Panc1 (cell line): ENCODE measurements at places on chromosomes 7 and 10.
A peak's percentile ranks its signal among the peaks of the same experiment; 100 is the strongest.

- DNase-seq = no peak
Observed at GRCh38 chr10:122474131-122474818, 12.9 kb downstream of the HTRA1 start.

DNA sequence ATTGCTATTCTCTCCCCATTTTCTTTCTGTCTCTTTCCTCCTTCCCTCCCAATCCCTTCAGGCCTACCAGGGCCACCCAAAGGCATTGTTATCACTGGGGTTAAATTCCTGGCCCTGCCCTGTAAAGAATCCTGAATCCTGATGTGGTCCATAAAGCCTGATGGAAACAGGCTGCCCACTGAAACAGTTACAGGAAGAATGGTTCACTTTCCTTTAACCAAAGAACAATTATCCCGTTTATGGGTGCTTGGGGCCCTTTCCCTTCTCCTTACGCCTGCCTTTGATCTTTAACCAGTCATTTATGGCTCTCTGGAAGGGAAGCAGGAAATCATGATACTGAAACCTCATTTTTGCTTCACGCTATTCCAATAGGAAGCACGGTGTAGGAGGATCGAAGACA is 273.1 kb upstream of the NEBL start:
- no peak for DNase-seq

DNA sequence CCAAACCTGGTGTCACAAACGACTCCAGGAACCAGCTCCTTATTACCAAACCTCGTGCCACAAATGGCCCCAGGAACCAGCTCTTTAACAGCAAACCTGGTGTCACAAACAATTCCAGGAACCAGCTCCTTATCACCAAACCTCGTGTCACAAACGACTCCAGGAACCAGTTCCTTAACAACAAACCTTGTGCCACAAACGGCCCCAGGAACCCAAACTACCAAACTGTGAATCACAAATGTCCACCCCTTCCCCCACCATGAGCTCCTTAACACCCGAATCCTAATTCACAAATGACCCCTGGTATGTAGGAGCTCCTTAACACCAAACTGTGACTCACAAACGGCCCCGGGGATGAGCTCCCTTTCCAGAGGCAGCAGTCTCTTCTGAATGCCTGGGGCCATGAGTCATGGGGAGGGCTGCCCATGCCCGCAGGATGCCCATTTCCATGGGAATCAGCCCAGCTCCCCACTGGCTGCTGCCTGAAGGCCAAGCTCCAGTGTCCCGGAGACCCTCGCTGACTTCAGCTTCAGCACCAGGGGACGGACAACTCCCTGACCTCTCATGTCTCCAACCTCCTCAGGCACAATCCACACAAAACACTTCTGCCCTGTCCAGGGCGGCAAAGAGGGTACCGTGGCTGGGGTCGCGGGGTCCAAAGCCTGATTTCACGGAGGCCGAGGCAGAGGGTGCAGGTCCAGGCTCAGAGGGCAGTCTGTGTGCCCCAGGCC is 213.1 kb downstream of the ELFN1 start:
- DNase-seq = peak; percentile 30

DNA sequence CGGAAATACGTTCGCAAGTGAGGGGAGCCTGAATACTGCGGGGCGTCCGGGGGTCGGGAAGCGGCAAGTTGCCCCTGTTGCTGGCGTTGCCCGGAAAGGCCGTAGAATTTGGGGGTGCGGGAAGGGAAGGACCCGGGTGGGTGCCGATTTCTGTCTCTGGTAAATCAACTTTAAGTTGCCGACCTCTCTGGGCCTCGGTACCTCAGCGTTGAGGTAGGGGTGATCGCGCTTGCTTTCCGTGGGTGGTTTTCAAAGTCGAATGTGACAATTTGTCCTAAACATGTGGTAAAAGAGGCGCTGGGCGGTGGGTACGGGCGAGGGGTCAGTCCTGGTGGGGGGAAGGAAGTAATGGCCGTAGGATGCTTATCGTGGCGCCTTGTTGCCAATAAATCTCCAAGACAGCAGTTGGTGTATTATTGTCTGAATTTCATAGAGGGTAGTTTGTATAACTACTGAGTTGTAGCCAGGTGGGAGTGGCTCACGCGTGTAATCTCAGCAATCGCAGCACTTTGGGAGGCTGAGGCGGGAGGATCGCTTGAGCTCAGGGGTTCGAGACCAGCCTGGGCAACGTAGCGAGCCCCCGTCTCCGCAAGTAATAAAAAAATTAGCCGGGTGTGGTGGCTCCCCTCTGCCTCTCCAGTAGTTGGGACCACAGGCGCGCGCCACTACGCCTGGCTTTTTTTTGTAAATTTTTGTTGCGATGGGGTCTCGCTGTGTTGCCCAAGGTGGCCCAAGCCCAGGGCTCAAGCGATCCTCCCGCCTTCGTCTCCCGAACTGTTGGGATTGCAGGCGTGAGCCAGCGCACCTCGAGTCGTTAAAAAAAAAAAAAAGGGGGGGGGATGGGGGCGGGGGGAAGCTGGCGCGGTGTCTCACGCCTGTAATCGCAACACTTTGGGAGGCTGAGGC is 644 bp downstream of the BUD23 start:
- no peak for DNase-seq

DNA sequence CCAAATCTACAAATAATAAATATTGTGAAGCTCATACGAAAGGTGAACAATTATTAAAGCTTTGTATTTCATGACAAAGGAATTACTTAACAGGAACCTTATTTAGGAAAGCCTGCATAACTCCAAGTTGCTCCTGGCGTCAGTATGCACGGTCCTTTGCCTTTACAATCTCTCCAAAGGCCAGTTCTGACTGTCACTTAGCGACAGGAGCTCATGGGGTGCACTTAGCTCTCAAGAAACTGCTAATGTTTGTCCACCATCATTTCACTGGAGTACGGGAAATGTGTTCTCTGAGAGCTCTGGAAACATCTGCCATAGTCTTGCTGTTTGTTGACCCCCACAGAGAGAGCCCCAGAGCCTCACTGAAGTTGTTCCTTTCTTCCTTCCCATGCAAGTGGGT is 781.5 kb upstream of the POM121L12 start:
- no peak for DNase-seq

GRCh38 chr7:2554661-2555111 is 638 bp downstream of the BRAT1 start:
- DNase-seq = no peak

DNA sequence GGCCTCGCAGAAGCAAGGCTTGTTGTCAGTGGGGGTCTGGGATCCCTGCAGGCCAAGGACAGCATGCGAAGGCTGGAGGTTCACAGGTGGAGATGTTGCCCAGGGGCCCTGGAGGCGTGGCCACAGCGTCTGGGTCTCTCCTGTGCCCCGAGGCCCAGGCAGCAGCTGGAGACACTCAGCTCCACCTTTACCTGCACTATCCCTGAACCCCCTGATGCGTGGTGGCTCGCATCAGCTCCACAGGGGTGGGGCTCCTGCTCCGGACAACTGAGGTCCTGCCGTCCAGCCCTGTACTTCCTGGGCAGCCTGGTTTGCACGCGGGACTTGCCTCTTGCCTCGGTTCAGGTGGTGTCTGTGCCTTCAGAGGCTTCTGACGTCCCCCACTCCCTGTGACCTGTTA is 54.6 kb upstream of the ZNF32 start:
- no peak for DNase-seq

GRCh38 chr7:44846816-44847508 is 925 bp downstream of the H2AZ2 start:
- DNase-seq = no peak

DNA sequence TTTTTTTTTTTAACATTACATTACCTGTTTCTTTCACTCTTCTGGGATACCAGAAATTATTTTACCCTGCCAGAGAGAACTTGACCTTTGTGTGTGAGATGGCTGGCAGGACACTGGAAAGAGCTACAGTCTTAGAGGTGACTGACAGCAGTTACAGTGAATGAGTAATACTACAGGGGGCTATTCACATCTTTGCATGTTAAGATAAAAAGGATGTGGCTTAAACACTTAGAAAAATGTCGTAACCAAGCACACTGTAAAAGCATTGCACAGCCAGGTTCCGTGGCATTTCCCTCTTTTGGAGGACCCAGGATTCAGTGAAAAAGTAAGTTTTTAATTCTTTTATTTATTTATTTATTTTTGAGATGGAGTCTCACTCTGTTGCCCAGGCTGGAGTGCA is 18.8 kb upstream of the TBC1D12 start:
- no peak for DNase-seq

DNA sequence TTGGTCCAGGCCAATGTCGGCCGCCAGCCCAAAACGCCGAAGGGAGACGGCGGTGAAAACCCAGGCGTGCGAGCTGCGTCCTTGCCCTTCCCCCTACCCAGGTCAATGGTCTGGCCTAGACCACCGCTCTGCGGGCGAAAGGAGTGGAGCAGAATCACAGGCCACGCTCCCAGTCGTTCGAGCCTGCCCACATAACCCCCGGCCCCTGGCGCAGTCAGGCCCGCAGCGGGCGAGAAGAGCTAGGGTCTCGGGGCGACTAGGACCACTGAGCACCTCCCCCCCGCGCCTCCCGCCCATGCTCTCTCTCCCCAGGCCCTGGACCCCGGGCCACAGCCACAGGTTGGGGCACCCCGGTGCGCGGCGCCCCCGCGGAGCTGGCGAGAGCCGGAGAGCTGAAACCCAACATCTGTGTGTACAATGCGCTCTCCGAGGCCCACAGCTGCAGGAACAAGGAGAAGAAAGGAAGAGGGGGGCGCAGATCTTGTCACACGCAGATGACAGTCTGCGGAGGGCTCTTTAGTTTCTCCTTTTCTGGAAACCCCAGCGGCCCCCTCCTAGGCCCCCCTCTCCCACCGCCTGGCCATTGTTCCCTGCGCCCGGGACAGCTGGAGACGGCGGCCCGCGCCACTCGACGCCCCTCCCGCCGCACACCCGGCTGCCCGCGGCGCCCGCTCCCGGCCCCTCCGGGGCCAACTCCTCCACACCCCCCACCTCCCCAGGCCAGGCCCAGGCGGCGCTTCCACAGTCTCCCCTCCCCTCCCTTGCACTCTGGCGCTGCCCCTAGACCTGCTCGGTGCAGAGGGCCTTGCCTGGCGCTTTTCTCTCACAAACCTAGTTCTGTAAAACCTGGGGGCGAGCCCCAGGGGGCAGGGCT is 355.0 kb downstream of the DNAJB6 start:
- no peak for DNase-seq
